ENCODE measurements at places on chromosomes 2 and 18.

GRCh38 chr2:240906141-240906910 lies at the start of gene CROCC2:
TSS of gene CROCC2 (plus strand) at chr2:240906336. CDS start at chr2:240906514, 178 bp downstream.
- no peak for DNase-seq

- DNase-seq, result no peak
These were observed 297.9 kb downstream of the NDUFA10 start for GRCh38 chr2:239727182-239727775.

DNA sequence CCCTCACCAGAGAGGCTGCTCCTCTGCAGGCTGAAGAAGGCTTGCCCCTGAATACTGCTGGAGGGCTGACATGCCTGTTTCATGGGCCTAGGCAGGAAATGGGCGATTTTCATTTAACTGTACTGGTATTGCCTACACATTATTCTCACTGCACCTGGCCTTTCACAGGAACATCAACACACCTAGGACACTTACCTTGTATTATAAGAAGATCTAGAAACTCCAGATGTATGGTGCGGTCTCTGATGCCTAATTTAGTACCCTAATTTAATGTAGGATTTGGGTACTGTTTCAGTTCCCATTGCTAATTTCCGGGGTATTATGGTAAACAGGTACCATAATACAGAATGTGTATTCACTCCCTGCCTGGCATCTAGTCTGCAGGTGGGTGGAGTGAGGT lies 146.0 kb downstream of the MYO1B start:
- DNase-seq, result no peak

GRCh38 chr2:176157499-176158185 lies 535 bp downstream of the HOXD3 start:
- no peak for DNase-seq

- no peak for DNase-seq
These were observed 602.0 kb upstream of the CELF4 start for GRCh38 chr18:38167623-38168022.

DNA sequence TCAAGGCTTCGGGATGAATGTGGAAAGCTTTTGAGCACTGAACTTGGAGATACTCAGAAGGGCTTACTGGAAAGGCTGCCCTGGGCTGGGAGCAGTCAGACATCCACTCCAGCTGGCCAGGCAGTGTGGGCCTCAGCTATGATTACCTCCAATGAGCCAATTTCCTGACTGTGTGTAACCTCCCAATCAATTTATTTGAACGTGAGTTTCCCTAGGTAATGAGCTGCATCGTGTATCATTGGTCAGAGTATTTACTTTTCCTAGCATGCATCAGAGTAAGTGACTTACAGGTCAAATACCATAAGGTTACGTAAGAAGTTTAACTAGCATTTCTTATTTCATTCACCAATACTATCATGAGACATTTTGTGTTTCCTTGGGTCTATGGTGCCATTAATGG lies 11.0 kb upstream of the CTAGE1 start:
- no peak for DNase-seq

- no peak for DNase-seq
These were observed 56.4 kb upstream of the CCDC141 start for GRCh38 chr2:179106342-179106675.
